ENCODE measurements at places on chromosomes 3 and 15.

DNA sequence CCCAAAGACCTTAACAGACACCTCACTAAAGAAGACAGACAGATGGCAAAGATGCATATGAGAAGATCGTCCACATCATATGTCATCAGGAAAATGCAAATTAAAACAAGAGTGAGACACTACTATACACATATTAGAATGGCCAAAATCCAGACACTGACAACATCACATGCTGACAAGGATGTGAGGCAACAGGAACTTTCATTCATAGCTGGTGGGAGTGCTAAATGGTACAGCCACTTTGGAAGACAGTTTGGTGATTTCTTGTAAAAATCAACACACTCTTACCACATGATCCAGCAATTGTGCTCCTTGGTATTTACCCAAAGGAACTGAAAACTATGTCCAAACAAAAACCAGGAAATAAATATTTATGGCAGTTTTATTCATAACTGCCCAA lies 17.6 kb downstream of the CHDH start:
- no peak for DNase-seq

- no peak for DNase-seq
These were observed 160.0 kb downstream of the TBL1XR1 start for GRCh38 chr3:177037241-177037640.

- DNase-seq: no peak
These were observed 418 bp downstream of the ALPK3 start for GRCh38 chr15:84817466-84818081.

- no peak for DNase-seq
These were observed 52.0 kb downstream of the CCR3 start for GRCh38 chr3:46293991-46294833.

DNA sequence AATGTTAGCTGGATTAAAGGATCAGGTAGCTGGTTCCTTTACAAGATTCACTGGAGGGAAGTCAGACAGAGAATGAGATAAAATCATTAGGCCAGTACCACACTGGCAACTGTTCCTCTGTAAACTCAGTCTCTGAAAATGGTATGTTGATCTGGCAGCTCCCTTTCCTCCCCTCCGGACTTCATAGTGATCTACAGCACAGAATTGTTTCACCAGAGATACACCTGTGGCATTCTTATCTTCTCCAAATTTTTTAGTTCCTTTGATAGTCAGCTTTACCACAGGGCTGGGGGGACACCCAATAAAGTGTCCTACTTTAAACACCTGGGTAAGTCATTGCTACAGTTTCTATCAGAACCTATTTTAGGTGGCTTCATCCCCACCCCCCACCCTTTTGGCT lies 304.3 kb upstream of the KCNH8 start:
- no peak for DNase-seq

DNA sequence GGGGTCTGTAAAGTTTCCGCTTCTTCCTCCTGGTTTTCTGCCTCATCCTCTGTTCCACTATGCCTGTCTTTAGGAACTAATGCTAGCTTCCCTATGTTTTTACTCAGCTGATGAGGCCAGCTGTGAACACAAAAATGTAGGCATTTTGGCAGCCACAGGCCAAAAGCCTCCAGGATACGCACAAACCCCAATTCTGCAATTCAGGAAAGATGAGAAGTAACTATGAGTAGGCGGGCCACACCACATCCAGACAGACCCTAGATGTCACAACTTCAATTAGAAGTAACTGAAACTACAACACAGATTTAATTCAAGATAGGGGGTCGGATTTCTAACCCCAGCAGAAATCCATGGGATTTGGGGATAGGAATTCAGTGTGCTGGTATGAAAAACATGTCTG lies 11.9 kb downstream of the CA12 start:
- DNase-seq: no peak

GRCh38 chr3:193686665-193687483 lies 93.9 kb downstream of the OPA1 start:
- DNase-seq: no peak

GRCh38 chr3:22296601-22297000 lies 545.6 kb upstream of the ZNF385D start:
- DNase-seq: no peak

DNA sequence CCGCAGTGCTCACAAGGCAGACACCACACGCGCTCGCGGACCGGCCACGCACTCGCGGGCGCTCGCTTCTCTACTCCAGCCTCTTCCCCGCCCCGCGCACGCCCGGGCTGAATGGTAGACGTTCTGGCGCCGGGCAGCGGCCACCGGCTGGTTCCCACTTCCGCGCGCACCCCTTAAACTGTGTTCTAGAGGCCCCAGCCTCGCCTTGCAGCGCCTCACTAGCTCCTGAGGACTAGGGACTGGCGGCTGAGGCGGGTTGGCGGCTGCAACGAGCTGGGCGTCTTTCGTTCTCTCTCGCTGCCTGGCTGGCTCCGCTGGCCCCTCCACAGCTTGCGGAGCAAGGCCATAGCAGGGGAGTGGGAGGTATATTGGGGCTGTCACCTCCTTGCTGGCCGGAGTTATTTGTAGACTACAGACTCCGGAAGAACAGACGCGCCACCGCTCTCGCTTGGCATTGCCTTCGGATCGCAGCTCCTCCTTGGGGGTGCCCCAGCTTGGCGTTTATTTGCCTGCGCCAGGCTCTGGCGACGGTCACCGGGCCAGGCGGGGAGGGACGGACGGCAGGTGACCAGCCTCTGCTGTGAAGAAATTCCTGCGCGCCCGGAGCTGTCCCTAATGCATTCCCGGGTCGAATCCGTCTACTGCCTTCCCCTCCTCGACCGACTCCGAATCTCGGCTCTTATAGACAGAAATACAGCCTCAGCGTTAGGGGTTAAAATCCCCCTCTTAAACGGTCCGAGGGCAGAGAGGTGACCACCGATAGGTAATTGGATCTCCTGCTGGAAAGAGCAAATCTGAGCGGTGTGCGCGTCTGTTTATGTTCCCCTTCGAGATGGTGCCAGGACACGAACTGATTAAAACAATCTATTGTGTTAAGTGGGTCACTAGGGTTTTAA lies 1.3 kb downstream of the GREM1 start:
- DNase-seq: no peak

GRCh38 chr3:123841476-123842238 lies 42.5 kb downstream of the MYLK start:
- DNase-seq: no peak

GRCh38 chr3:171157286-171157685 lies 130.8 kb upstream of the SLC2A2 start:
- DNase-seq: no peak

DNA sequence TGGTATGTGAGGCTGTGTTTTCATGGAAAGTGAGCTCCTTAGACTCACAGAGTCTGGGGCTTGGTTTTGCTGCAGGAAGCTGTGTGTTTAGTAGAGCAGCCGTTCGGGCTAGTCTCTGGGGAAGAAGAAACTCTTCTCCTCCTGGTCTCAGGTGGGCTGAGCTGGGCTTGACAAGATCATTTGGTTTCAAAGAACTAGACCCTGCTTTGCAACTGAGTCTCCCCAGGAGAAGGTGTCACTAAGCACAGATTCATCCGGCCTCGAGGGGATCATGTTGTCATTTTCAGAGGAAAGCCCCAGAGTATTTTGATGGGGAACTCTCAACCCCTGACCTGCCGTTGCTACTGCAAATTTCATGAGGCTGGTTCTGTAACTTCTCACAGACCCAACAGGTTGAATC lies 188.5 kb downstream of the FAM43A start:
- DNase-seq: no peak

DNA sequence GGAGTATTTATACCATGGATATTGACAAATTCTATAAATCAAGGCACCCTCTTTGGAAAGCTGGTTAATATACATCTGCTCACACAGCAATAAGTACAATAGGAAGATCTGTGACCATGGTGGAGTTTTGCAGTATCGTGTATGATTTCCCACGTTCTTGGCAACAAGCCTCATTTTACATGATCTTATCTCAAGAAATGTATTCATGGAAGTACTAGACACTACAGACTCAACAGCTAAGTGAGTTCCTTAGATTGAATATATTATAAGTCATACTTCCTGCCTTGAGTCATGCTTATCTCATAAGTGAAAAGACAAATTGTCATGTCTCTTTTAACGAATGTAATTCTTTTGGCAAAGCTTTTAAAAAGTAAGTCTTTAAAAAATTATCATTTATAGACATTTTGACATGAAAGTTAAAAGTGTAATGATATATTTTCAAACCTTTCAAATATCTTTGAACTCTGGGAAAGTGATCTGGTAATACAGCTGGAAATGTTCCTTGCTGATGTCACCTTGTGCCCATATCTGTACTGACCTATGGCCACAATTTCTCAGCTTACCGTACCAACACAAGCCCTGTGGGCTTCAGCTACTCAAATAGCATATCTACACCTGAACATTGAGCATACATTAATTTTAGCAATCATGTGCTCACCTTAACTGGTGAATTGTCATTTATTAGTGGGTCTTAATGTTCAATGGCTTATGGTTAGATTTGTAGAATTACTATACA lies 130.3 kb upstream of the TMC3 start:
- no peak for DNase-seq

DNA sequence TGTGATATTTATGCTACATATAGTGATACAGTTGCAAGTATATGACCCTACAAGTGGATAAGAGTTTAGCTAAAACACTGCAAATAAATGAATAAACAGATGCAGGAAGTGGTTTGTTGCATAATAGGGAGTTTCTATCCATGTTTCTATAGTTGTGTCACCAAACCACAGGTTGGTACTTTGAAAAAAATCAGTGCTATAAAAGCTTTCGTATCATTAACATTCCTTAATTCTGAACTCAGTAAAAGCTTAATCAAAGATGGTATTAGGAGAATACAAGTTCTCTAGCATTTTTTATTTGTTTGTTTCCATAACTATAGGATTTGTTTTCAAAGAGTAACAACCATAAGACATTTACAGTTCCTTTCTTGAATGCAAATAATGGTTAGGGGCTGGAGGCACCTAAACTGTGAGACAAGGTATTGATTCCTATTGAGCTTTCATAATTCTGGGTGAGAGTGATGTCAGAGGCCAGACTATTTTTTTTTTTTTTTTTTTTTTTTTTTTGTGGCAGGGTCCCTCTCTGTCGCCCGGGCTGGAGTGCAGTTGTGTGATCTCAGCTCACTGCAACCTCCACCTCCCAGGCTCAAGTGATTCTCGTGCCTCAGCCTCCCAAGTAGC lies 29.6 kb downstream of the CPOX start:
- no peak for DNase-seq

- no peak for DNase-seq
These were observed 290.5 kb downstream of the NAALADL2 start for GRCh38 chr3:175149675-175150074.

DNA sequence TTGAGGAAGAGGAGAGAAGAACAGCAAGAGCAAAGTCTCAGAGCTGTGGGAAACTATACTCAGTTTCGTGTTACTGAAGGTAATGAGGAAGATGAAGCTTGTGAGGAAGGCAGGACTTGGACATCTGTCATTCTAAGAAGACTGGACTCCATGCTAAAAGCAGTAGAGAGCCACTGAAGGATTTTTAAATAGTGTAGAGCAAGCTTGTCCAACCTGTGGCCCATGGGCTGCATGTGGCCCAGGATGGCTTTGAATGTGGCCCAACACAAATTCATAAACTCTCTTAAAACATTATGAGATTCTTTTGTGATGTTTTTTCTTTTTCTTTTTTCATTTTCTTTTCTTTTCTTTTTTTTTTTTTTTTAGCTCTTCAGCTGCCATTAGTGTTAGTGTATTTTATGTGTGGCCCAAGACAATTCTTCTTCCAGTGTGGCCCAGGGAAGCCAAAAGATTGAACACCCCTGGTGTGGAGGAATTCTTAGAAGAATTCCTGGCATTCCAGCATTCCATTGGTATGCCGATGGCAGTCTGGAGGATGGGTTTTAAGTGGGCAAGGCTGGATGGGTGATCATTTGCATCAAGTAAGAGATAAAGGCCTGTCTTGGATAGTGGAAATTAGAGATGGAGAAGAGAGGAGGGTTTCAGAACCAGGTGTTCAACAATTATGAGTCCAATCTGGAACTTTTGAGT lies 6.9 kb upstream of the NFKBIZ start:
- DNase-seq: no peak

GRCh38 chr3:143653935-143654334 lies 194.3 kb downstream of the SLC9A9 start:
- no peak for DNase-seq

DNA sequence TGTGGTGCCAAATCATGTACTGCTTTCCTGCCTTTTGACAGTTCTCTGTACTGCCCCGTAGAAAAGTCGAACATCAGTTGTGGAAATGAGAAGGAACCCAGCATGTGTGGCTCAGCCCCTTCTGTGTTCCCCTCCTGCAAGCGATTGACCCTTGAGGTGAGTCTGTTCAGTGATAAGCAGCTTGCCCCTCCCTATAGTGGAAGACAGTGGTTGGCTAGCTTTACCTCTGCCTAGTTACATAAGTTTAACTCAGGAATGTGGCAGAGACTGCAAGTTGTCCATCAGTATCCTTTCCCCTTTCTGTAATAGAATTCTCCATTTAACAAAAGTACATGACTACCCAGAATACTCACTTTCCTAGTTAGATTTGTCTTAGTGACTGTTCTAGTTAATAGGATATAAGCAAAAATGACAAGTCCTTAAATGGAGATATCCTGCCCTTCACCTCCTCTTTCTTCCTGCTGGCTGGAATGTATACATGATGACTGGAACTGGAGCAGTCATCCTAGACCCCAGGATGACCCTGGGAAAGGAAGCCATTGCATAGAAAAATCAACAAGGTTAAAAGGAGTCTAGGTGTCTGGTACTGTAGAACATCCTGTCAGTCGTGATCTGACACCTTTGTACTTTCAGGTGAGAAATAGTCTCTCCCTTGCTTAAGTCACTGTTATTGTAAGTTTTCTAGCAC lies 10.6 kb downstream of the SETMAR start:
- no peak for DNase-seq

DNA sequence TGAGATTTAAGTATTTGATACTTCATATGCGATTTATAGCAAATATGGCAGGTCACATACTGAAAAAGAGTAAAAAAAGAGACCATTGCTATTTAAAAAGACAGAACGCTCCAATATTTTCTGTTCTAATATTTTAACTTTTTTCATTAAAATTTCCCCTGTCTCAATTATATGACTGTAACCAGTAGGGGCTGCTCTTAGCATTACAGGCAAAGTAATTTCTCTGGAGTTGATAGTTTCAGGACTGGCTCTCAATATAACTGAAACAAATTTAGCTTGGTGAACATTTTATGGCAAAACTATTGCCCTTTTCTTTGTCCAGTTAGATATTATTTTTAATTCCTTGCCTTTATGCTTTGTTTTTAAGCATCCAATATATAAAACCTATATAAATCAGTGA lies 286.3 kb upstream of the ROBO2 start:
- no peak for DNase-seq

- no peak for DNase-seq
These were observed 183.7 kb downstream of the RPLP1 start for GRCh38 chr15:69636169-69636915.

DNA sequence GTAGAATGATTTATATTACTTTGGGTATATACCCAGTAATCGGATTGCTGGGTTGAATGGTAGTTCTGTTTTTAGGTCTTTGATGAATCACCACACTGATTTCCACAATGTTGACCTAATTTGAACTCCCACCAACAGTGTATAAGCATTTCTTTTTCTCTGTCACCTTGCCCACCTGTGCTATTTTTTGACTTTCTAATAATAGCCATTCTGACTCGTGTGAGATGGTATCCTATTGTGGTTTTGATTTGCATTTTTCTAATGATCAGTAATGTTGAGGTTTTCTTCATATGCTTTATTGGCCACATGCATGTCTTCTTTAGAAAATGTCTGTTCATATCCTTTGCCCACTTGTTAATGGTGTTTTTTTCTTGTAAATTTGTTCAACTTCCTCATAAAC lies 340.8 kb downstream of the PLOD2 start:
- no peak for DNase-seq

GRCh38 chr3:56879436-56880215 lies 77.9 kb upstream of the ARHGEF3 start:
- DNase-seq: no peak

Measured in suprapubic skin (tissue), 4 donors.